Stimulated activated CD4-positive, alpha-beta T cell treated with anti-CD3 and anti-CD28 coated beads, Interleukin-15, amount 100 ng/mL, for 1 hour (primary cell): ENCODE measurements at places on chromosomes 5 and 9.

DNA sequence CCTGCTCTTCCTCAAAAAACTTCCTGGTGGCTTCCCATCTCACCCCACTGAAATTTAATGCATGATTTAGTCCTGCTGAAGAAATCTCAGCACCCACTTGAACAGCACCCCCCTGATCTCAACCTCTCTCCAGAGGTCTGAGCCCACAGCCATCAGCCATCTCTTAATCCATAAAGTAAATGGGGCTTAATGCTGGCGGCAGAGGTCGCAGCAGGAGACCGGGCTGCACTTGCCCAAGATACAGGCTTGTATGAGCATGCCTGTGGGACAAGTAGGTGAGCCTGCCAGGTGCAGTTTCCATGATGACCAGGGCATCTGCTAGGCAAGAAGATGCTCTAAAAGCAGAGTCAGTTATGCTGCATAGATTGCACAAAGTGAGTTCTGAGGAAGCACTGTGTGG, 52.4 kb upstream of the CTXN3 start:
- DNase-seq = no peak

DNA sequence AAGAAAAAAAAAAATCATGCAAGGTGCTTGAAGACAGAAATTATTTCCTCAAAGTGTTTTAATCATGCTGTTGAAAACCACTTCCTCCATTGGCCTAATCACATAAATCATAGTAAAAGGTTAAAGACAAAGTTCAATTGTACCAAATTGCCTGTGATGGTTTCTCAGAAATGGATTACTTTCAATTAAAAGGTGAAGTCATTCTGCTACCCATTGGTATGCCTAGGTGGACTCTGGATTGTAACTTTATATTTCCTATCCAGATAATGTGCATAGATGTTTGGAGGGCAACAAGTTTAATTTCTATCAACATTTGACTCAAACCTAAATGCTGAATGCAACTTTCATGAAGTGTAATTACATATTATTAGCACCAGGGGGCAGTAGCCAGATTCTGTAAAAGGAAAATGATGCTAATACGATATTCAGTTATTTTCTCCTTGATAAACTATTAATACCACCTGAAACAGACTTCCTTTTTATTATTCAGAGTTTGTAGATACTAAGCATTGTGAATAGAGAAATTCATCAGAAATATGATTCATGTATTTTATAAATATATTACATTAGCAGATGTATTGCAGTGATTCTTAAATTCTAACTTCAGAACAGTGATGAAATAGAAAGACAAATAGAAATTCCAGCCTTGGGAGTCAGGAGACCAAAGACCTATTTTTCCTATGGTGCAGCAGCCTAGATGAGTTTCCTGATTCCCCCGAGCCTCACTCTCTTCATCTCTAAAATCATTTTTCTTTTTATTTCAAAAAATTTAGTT, 148.2 kb downstream of the CAAP1 start:
- no peak for DNase-seq

DNA sequence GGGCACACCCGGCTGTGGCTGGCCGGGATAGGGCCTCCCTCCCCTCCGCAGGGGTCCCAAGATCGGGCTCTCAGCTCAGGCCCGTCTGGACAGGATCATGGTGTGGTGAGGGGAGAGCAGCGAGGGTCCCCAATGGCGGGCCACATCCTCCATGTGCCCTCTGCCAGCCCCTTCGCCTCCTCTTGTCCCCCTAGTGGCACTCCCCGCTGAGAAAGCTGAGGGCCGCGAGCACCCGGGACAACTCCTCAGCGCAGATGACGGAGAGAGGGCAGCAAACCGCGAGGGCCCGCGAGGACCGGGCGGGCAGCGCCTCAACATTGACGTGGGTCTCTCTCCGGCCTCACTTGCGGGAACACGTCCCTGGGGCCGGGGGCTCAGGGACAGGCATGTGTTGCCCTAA, 24.6 kb downstream of the NKD2 start:
- no peak for DNase-seq

DNA sequence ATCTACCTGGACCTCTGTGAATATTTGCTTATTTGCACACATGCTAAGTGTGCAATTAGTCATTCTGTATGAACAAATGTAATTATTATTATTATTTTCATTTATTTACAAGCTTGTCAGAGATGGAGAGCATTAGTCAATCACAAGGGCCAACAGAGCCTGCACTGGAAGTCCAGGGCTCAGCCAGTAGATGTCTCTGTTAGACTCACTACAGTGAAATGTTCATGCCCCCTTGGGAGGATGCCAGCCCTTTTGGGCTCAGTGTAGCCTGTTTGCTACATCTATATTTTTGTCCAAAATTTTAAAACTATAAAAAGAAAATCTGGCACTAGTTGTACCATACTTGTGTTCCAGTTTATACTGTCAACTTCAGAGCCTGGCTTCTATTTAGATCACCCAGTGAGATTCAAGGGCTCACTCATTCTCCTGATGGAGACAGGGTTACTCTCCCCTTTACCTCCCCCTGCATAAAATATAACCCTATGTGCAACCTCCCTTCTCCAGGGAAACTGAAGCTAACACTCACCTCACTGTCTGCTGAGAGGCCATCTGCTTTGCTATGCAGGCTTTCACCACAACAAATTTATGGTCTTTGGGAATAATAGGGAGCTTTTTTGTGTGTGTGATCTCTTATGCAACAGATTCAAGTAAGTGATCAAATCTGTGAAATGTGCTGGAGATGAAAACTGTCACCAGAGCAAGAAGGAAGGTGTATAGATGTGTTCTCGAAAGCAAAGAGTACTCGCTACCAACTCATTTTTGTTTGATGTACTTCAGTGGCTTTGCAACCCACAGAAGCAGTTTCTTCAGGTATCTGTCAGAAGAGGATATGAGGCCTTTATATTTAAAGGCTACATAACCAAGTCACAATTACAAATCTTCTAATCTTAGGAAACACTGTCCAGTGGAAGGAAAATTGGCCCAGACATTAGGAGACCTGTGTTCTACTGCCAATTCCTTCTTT, 99.9 kb upstream of the TLE4 start:
- no peak for DNase-seq

DNA sequence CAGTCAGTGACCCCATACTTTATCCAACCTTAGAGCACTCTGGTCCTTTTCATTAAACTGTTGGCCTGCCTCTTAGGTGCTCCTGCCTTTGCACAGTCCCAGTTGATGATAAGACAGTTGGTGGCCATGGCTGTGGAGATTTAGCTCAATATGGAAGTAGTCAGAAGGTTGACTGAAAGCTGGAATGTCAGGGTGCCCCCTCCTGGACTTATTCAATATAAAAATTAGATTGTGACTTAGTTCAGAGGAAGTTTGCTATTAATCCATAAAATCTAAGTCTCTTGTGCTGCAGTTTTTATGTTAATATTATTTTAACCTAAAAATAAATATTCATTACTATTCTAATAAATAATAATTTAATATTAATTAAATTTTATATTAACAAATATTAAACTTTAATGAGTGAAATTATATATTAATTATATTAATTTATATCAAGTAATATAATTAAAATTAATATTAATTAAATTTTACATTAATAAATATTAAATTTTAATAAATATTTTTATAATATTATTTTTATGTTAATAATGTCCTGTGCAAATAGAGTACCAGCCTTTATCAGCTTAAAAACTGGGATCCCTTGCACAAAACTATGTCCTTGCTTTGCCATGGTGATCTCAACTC, 77.7 kb upstream of the ADAMTSL1 start:
- no peak for DNase-seq

DNA sequence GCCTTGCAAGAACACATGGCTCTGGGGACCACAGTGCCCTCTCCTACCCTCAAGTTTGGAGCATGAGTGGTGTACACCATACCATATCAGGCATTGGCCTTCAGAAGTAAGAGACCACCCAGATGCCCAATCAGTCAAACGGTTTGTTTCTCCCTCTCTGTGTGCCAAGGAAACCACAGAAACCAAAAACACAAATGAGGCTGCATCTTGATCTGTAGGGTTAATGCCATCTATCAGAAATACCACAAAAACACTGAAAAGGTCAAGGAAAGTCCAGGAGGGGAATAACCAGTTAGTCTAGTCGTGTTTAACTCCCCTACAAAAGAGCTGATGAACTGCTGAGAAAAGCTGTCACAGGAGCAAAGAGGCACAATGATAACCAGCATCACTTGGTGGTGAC, 78.4 kb downstream of the INSYN2B start:
- no peak for DNase-seq

DNA sequence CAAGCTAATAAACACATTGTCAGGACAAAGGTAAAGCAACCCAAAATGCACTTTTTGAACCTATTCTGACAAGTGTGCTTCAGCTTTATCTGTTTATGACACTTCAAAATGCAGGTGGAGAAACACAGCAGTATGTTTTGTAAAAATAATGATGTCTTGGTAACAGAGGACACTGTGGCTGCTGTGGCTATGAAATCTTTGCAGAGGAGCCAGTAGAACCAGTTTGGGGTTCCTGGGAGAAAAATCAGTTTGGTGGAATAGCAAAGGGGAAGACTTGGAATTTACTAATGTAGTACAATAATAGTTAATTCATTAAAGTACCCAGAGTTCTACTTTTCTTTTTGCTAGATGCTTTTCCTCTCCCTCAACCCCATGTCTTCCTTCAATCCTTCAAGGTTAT, 40.6 kb downstream of the SIL1 start:
- no peak for DNase-seq

DNA sequence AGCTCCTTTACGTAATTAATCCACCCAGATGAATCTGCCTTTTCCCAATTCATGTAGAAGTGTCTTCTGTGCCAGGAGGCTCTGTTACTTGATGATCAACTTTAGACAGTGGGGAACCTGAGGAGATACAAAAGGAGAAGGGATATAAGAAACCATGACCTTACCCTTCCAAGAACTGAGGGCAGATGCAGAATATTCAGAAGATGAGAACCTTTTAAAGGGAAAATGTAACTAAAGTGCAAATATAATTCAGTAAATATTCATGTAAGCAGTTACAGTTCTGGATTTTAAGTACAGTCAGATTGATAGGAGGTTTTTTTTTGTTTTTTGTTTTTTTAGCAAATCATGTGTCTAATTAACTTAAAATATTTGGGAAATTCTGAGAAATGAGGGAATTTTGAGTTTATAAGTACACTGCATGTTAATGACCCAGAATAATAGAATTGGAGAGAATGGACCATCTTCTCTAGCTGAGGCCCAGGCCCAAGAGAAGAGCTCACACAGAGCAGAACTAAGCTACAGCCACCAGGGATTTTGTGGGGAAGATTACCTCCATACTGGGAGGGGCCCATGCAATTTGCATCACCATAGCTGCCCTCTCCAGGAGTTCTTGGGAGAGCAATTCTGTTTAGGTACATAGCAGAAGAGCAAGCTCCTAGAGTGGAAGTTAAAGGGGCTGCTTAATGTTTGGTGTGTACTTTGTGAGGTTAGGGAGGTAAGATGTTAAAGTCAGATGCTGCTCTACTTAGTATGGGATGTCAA, 61.5 kb downstream of the SV2C start:
- DNase-seq = no peak

DNA sequence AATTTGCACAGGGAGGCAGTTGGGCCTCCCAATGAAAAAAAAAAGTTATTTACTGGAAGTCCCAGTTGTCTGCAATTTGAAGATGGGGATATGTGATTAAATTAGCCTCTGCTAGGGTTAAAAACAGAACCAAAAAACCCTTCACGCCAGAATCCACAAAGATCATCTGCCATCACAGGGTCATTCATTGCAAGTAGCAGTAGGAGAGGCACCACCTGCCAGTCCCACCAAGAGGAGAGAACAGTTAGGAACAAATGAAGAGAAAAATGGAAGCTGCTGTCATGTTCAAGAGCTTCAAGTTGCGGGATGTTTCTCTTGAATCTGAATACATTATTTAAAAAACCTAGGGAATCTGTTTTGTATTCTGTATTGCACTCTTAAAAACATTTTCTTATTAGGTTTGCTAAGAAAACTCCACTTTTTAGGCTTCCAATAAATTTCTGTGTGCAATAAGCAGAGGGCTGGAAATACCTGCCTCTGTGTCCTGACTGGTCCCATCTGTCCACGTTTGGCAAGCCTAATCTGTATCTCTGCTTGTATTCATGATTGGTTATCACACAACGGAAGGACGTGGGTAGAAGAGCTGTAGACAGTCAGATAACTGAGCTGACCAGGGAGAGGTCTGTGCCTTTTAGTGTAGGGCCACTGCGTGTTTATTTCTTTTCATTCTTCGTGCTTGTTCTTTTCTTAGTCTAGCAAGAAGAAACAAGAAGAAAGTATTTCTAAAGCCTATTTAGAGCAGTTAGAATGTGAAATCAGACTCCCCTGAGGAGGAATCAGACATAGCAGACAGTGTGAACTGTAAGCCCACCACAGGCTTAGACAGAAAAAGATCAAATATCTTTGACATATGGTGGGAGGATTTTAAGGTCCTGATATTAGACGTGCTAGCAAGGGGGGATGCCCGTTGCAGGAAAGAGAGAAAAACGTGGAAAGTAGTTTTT, 630.6 kb upstream of the SEMA6A start:
- DNase-seq = no peak
